ENCODE measurements at places on chromosomes 6 and 20.

DNA sequence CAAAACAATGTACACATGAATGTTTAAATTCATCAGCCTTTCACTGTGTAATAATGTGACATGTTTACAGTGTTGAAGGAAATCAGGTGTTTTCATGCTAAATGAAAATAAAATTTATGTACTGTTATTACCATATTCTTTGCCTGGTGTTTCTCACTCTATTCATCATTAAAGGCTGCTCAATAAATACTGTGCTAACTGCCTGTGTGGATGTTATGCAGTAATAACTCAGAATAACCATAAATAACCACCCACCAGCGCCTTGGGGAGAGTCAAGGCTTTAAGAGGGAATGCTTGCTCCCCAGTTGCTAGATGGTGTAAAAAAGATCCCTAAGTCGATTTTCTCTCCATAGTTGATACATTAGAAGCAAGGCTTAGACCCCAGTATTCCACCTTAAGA lies 299.9 kb downstream of the EYA4 start:
- DNase-seq, result no peak

DNA sequence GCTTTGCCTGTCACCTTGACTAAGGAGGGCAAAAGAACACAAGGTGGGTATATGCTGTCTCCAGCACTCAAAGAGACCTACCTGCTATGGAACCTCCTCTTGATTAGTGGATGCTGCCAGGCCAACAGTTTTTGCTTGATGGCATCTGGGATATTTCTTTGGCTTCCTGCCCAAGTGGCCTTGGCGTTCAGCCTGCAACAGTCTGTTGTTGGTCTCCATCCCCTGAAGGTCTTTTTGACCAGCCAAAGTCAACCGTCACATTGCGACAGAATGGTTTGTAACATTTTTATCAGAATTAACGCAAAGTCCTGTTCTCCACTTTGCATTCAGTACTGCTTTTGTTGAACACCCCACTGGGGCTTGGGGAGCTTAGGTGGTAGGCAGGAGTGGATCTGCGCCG lies 37.1 kb downstream of the SERPINB1 start:
- no peak for DNase-seq

- no peak for DNase-seq
Observed at GRCh38 chr20:48192109-48192508, 406.8 kb upstream of the SULF2 start.

DNA sequence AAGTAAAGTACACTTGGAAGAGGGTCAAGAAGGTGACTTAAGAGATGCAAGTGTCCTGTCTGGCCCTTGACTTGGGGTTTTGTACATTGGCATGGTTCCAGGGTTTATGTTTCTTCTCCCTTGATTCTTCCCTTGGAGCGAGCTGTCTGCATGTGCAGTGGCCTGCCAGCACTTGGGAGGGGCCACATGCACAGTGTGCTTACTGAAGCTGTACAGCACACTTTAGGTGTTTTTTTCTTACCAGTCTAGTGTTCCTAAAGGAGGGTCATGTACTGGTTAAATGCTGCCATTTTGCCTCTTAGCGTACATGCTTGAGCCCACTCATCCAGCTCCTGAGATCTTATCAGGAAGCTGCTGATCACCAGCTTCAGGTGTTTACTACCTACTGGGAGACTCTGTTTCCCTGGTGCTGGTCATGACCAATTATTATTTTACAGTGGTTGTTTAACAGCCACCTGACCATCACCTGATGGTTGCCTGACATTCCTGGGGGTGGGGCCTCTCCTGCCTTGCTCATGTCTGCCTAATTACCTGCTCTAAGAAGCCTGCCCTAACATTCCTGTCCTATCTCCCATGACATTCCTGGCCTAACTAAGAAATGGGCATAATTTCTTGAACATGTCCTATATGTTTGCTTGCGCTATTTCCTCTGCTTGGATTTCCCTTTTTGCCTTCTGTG lies 182.9 kb downstream of the MCHR2 start:
- DNase-seq, result no peak

- no peak for DNase-seq
Observed at GRCh38 chr6:98984121-98984520, 36.4 kb upstream of the FBXL4 start.

- no peak for DNase-seq
Observed at GRCh38 chr20:62048821-62049291, 16.8 kb downstream of the TAF4 start.

GRCh38 chr6:43817192-43817591 lies 47.2 kb downstream of the VEGFA start:
- DNase-seq, result no peak

GRCh38 chr20:50191544-50192363 lies 1.1 kb downstream of the CEBPB start:
- DNase-seq, result peak; percentile 51

- DNase-seq, result no peak
Observed at GRCh38 chr6:148217921-148218320, 124.7 kb upstream of the SASH1 start.

DNA sequence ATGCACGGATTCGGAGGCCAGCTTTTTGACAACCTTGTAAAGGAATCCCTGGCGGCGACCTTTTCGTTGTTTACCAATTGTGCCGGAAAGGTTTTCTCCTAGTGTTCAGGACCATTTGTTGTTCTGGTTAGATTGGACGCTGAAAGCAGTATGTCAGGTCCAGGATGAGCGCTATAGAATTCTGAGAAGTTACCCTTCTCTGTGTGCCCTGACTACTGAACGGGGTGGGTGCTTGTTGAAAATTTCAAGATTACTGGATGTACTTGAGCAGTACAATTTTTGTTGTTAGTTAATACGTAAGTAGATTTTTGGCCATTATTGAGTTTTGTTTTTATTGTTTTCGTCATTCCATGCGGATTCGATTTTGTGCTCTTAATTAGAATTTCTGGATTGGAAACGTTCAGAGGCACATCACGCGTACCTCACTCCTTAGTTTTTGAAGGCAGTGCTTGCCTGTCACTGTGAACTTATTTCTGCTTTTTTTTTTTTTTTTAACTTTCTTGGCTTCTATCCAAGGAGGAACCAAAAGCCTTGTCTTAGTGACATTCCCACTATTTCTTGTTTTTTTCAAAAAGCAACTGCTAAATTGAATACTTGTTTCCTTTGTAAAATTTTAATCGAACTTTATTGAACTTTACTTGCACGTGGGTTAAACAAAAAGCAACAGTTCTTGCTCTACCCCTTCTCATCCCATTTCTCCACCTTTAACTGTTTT lies 898 bp downstream of the XRN2 start:
- no peak for DNase-seq

- no peak for DNase-seq
Observed at GRCh38 chr20:34127792-34128191, 15.7 kb upstream of the EIF2S2 start.

DNA sequence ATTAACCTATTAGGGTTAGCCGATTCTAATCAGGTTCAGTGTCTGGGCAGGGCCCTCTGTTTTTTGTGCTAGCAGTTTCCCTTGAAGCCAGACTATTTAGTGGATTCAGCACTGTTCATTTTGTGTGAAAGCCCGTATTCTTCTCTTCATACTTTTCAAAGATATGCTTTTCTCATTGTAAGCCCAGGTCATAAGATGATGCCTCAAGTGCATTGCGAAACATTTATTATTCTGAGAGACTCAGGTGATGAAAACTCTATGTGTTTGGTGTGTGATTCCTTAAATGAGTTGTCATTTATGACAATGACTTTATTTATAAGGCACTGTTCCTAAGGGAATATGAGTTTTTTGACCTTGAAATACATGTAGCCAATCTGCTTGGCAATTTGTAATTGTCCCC lies 851.0 kb upstream of the FLRT3 start:
- no peak for DNase-seq

DNA sequence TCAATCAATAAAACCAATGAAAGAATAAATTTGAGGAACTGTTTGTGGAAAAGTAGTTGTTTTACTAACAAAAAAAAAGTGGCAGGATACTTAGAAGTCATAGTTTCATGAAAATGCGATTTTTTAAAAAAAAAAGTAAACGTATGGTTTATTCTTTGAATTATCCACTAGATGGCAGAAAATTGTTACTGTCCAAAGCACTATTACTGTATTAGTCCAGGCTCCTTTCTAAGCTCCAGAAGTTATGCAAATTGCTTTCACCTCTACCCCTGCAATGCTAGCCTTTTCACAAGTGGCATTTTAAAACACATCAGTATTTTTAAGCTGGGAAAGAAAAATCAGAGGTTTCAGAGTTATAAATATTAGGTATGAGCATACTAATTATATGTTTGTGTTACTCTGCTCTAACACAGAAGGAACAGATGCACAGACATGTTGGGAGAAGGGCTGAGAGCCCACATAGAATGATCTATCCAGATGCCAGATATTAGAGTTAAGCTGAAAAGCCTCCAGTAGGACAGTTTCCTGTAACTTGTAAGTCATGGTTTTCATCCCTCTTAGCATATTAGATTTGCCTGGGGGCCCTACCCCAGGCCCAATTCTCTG lies 63.9 kb downstream of the FHL5 start:
- DNase-seq, result no peak

GRCh38 chr6:20237677-20238460 lies 25.6 kb upstream of the MBOAT1 start:
- no peak for DNase-seq

- DNase-seq, result no peak
Observed at GRCh38 chr20:53941680-53942471, 128.5 kb downstream of the BCAS1 start.

DNA sequence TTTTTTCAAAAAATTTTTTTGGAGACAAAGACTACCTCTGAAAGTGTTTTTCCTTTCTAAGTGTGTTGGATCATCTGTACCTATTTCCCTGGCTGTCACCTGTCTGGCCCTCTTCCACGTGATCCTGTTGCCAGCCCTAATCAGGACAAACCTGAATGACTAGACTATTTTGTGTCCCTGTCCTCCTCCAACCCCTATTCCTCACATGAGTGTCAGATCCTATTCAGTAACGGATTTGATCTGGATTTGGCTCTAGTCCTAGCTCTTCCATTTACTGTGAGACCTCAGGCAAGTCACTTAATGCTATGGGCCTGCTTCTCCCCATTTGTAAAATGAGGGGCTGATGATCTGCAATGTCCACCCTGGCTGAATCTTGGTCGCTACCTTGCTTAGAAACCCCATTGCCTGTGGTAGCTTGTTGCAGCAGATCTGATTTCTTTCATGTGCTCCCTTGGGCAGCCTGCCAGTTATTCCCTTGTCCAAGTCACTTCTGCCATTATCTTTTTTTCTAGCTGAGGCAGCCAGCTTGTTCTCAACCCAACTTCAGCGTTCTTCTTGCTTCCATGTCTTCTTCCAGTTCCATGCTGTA lies 4.8 kb downstream of the PHF20 start:
- no peak for DNase-seq

GRCh38 chr6:159977255-159977903 lies 8.5 kb downstream of the IGF2R start:
- no peak for DNase-seq

DNA sequence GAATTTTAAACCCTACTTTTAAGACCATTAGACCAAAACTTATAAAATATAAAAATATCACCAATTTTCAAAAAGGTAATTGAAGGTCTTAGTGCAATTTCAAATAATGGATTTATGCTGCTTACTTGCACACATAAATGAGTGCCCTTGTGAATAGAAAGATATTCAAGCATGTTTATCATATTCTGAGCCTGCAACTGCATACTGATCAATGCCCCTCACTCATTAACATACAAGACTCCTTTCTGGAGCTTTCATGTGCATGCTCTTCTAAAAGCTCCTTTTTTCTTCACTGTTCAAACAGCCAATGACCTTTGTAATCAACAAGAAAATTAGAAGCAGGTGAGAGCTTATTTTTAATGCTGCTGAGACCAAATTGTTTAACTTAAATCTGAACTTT lies 1139.3 kb downstream of the HACE1 start:
- no peak for DNase-seq

- DNase-seq, result no peak
Observed at GRCh38 chr6:1894954-1895353, 285.2 kb downstream of the FOXC1 start.

DNA sequence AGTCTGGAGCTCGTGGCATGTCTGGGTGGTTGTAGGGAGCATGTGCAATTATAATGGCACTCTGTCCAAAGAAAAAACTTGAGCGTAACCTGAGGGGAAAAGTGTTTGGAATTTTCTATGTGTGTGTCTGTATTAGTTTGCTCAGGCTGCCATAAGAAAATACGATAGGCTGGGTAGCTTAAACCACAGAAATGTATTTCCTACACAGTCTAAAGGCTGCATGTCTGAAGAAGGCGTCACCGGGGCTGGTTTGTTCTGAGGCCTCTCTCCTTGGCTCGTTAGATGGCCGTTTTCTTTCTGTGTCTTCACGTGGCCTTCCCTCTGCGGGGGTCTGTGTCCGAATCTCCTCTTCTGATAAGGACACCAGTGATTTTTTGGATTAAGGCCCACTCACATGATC lies 59.0 kb downstream of the IGF2R start:
- no peak for DNase-seq

GRCh38 chr6:93779086-93779841 lies 359.9 kb upstream of the EPHA7 start:
- no peak for DNase-seq

DNA sequence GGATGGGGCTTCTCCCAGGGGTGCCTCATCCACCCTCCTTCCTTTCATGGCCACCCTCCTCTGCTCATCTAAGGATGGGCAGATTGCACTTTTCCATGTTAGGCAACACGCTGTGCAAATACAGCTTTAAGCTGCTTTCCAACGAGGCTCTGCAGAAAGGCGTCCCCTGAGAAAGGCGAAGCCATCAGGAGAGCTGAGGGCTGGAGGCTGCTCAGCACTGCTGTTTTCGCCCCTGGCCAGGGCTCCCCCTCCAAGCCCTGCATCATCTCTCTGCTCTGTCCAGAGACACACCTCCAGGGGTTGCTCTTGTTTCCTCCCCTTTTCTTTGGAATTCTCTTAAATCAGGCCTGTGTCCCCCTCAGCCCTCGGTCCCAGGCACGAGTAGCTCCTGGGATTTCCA lies 526.1 kb downstream of the CDH26 start:
- no peak for DNase-seq

DNA sequence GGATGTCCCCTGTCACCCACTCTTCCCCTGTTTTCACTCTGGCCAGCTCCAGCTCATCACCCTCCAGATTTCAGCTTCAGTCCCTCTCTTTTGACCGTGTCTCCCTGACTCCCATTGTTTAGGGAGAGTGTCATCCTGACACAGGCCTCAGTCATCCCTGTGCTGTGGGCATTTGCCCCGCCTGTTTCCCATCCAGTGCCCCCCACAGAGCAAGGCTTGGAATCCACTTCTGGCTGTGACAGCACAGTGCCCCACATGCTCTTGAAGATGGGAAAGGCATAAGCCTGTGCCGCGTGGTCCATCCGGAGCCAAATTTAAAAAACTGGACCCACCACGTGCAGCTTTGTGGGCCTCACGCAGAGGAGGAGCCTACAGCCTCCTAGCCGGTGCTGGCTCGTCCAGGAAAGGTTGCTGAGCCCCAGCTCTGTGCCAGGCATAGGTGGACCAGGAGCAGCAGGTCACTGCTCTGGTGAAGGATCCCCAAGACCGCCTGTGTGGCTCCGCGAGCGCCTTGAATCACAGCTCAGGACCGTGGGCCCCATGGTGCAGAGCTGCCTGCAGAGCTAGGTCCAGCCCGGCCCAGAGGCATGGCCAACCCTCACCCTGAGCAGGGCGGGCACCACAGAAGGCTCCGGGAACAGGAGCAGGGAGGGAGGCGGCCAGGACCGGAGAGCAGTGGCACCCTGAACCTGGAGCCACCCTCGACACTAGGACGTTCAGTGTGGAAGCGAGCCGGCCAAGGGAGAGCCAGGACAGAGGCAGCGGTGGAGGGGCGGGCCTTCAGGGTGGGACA lies 172.8 kb downstream of the CDH4 start:
- DNase-seq, result no peak
